ENCODE measurements at places on chromosomes 2 and 18.

GRCh38 chr2:15579641-15580040 is 12.0 kb upstream of the DDX1 start:
- no peaks in the 10 kb centered on the region for H3K36me3 ChIP-seq
- no peak for DNase-seq
- H3K4me3 ChIP-seq: no peak overlapping the region
- H3K27me3 ChIP-seq: no peaks in the 10 kb centered on the region
- peaks cover 10% of the 10 kb centered on the region for H3K4me1 ChIP-seq

- H3K27me3 ChIP-seq: peaks cover 2% of the 10 kb centered on the region
- no peaks in the 10 kb centered on the region for H3K36me3 ChIP-seq
- no peaks in the 10 kb centered on the region for H3K4me1 ChIP-seq
Observed at GRCh38 chr2:217279556-217279955, 419.7 kb upstream of the TNP1 start.

GRCh38 chr2:158025255-158025996 is 76.2 kb upstream of the UPP2 start:
- no peak for DNase-seq
- H3K4me3 ChIP-seq: no peak overlapping the region
- H3K27me3 ChIP-seq: no peaks in the 10 kb centered on the region
- H3K36me3 ChIP-seq: no peaks in the 10 kb centered on the region
- H3K4me1 ChIP-seq: no peaks in the 10 kb centered on the region

DNA sequence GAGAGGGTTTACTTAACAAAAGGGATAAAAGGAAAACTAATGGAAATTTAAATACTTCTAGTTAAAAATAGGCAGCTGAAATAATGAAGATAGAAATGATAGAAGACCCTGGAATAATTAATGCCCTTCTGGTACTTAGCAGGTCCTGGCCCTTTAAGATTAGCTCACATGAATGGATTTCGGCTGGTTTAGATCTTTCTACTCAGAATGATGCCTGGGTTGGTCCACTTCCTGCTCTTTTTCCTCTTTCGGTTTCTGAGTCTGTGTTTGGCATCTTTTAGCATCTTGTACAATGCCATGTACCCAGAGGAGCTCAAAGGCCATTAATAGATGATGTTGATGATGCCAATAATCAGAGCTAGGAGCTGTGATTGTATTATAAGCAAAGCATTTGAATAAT is 290.5 kb downstream of the CLIP4 start:
- H3K4me1 ChIP-seq: peaks cover 2% of the 10 kb centered on the region
- peaks cover 9% of the 10 kb centered on the region for H3K27me3 ChIP-seq
- H3K27ac ChIP-seq: no peak overlapping the region
- H3K36me3 ChIP-seq: no peaks in the 10 kb centered on the region

DNA sequence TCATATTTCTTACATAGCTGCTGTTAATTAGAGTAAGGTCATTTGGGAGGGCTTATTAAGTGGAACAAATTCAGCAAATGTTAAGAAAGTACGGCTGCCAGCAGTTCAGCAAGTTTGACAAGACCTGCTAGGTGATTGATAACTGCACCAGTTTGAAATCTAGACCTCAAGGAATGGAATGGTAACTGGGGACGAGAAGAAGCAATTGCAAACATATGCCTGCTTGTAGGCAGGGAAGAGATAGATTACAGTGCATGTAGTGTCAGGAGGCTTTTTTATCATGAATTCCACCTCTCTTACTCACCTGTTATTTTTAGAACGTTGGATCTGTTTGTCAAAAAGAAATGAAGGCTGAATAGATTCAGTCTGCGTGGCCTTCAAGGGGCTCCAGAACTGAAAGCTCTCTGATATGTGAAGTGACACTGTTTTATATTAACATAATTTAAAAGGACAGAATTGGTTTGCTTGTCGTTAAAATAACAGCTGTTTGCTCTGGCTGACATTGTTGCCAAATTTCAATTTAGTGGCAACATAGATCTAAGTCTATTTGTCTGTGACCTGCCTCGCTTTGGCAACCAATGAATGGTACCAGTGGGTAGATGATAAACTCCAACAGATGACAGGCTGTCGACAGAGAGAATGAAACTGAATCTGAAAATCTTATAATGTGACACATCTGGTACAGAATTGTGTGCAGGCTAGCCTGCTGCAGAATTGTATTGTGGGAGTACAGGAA is 199.3 kb downstream of the ZNF407 start:
- H3K27ac ChIP-seq: peak overlapping the region; percentile 48
- DNase-seq: no peak
- peak overlapping the region; percentile 49 for H3K4me3 ChIP-seq
- no peaks in the 10 kb centered on the region for H3K27me3 ChIP-seq

DNA sequence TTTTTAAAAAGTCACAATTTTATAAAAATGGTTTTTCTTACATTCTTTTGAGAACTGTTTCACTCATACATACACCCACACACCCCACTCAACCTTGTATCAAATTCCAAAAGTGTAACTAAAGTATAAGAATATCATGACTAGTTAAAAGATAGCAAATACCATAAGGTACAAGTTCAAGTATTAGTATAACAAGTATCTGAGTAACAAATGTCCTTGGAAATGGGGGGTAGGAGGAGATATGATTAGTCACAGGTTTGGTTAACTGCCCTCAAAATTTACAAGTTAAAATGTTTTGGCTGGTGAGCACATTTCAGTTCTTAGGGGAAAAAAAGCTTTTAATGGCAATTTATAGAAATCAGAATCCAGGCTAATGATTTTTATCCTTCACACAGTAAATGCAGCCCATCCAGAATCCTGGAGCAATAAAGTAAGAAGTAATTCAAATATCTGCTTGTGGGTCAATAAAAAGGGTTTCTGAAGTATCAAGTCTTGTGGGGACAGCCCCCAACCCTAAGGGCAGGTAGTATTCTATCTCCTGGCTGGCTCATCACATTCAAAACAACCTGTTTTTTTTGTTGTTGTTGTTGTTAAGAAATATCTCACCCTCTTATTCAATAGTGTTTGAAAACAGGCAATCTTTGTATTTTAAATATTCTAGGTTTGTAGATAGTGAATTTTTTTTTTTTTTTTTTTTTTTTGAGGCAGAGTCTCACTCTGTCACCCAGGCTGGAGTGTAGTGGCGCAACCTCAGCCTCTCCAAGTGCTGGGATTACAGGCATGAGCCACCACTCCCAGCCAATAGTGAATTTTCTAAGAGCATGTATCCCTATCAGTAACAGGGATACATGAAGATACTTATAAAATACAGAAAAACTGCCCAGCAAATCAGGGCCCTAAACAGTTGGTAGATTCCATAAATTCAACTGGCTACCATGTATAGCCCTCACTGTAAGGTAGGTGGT is 14.5 kb downstream of the IAH1 start:
- peak overlapping the region; percentile 20 for H3K27ac ChIP-seq
- no peaks in the 10 kb centered on the region for H3K27me3 ChIP-seq
- DNase-seq: no peak

DNA sequence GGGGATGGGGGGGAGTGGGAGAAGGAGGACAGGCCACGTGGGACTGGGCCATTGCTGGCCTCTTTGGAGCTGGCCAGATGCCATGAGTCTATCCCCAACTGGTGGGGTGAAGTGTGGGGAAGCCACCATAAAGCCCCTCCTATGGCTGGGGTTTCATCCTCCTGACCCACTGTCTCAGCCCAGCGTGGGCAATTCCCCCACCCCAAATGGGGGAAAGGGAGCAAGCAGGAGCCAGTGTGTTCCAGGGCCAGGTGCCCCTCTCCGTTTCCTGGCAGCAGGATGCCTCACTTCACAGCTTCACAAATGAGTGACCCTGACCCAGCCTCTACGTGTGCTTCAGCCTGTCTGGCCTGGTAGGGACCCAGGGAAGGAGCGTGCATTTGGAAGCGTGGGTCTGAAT is 474.7 kb upstream of the HS6ST1 start:
- no peak overlapping the region for H3K4me3 ChIP-seq
- H3K36me3 ChIP-seq: no peaks in the 10 kb centered on the region
- H3K27me3 ChIP-seq: peaks cover 7% of the 10 kb centered on the region
- H3K4me1 ChIP-seq: peaks cover 6% of the 10 kb centered on the region
- no peak for DNase-seq
- no peak overlapping the region for H3K27ac ChIP-seq

DNA sequence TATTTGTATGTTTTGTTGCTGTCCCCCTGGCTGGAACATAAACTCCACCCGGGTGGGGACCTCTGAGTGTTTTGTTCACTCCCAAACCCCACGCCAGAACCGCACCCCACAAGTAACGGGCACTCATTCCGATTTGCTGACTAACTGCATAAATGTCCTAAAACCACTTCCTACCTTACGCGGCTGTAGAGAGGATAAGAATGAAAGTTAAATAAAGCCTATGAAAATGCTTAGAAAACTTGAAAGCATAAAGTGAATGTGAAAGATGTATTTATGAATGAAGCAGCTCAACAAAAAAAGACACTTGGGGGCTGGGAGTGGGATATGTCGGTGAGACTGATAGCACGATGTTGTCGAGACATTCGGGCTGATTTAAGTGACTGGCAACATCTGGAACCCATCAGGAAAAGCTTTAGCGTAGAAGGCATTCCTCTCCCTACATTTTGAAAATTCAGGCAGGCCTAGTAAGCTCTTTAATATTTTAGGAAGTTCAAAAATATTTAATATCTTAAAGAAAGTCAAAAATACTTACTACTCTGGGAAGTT is 206.7 kb downstream of the SH3RF3 start:
- H3K27ac ChIP-seq: no peak overlapping the region
- no peak for DNase-seq
- peaks cover 12% of the 10 kb centered on the region for H3K4me1 ChIP-seq
- peaks cover 14% of the 10 kb centered on the region for H3K27me3 ChIP-seq

- peaks cover 1% of the 10 kb centered on the region for H3K27me3 ChIP-seq
- H3K27ac ChIP-seq: no peak overlapping the region
- no peak for DNase-seq
- H3K4me1 ChIP-seq: no peaks in the 10 kb centered on the region
- no peaks in the 10 kb centered on the region for H3K36me3 ChIP-seq
Observed at GRCh38 chr18:31710826-31711225, 26.4 kb upstream of the B4GALT6 start.

DNA sequence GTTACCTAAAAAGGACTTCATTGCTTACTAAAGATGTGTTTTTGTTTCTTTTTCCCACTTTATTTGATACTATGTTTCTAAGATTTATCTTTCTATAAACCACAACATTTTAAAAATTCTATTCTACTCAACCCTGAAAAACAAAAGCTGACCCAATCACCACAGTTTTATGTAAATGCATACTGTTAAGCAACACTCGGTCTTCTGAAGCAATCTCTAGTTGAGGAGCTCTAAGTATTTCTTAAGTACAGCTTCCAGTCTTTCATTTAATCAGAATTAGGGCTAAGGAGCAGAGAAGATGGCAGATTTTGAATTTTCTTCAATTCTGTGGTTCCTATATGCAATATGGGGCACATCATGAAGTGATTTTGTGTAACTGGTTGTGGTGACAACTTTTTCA is 72.2 kb upstream of the SLC4A10 start:
- no peak for DNase-seq
- no peaks in the 10 kb centered on the region for H3K4me1 ChIP-seq
- H3K27me3 ChIP-seq: no peaks in the 10 kb centered on the region
- H3K36me3 ChIP-seq: no peaks in the 10 kb centered on the region

DNA sequence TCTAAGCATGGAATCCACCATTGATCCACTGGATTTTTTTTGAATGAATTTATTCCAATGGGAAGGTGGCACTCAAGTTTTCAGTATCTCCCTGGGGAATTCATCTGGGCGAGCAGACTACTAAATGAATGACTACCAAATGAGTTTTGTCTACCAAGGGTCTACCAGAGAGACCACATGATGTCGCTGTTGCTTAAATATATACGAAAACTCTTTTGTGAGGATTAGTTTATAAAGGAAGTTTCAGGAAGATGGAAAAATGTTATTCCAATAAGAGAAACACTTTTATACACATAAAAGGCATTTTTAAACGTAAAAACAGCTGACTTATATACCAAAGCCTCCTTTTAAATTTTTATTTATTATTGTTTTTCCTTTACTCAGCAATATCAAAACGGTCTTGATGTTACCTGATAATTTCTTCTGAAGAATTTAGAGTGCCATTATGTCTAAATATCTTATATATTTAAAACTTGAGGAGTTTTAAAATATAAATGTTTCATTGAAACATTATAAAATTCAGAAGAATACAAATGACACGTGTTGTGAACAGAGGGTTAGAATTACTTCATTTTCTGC is 139.7 kb downstream of the HRH4 start:
- DNase-seq: no peak
- no peak overlapping the region for H3K27ac ChIP-seq
- H3K4me1 ChIP-seq: no peaks in the 10 kb centered on the region
- H3K36me3 ChIP-seq: no peaks in the 10 kb centered on the region
- peaks cover 5% of the 10 kb centered on the region for H3K27me3 ChIP-seq

GRCh38 chr2:98532756-98533155 is 75.6 kb downstream of the COA5 start:
- H3K36me3 ChIP-seq: peaks cover 8% of the 10 kb centered on the region
- no peaks in the 10 kb centered on the region for H3K4me1 ChIP-seq
- no peak overlapping the region for H3K27ac ChIP-seq
- H3K4me3 ChIP-seq: no peak overlapping the region
- no peaks in the 10 kb centered on the region for H3K27me3 ChIP-seq

GRCh38 chr2:72220170-72220569 is 72.5 kb upstream of the CYP26B1 start:
- peaks cover 4% of the 10 kb centered on the region for H3K36me3 ChIP-seq
- no peak for DNase-seq
- H3K4me1 ChIP-seq: peaks cover 4% of the 10 kb centered on the region
- H3K27ac ChIP-seq: no peak overlapping the region
- no peaks in the 10 kb centered on the region for H3K27me3 ChIP-seq

GRCh38 chr2:54879598-54880332 is 156.3 kb downstream of the EML6 start:
- H3K36me3 ChIP-seq: peaks cover 5% of the 10 kb centered on the region
- no peak overlapping the region for H3K27ac ChIP-seq
- DNase-seq: no peak
- no peak overlapping the region for H3K4me3 ChIP-seq
- no peaks in the 10 kb centered on the region for H3K4me1 ChIP-seq
- no peaks in the 10 kb centered on the region for H3K27me3 ChIP-seq

DNA sequence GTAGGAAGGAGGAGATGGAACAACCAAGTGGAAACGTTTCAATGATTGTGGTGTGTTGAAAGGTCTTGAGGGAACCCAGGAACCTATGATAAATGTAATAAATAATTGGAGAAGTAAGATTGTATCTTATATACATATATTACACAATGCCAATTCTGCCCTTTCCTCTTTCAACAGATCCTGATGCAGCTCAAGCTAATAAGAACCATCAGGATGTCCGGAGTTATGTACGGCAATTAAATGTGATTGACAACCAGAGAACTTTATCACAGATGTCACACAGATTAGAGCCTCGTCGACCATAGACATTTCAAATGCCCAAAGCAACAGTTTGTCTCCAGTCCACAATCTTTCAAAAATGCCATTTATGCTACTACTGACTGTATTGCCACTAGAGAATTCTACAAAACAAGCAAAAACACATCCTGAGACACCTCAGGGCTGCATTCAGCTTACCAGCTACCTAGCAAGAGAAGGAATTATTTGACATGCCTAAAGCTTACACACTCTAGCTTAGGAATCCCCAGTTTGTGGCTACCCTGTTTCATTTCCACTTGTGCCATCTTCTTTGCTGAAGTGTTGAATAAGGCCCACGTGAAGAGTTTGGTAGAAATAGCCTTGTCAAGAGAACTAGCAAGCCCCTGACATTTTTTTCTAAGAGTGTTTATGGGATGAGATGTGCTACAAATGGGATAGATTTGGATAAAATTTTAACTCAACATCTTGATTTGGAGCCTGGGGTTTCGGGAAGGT is 24.0 kb upstream of the MAP3K20 start:
- H3K36me3 ChIP-seq: no peaks in the 10 kb centered on the region
- peaks cover 1% of the 10 kb centered on the region for H3K27me3 ChIP-seq
- no peak overlapping the region for H3K27ac ChIP-seq
- no peak overlapping the region for H3K4me3 ChIP-seq
- no peak for DNase-seq
- no peaks in the 10 kb centered on the region for H3K4me1 ChIP-seq

- H3K4me3 ChIP-seq: no peak overlapping the region
- no peaks in the 10 kb centered on the region for H3K36me3 ChIP-seq
- no peaks in the 10 kb centered on the region for H3K27me3 ChIP-seq
- H3K27ac ChIP-seq: no peak overlapping the region
- DNase-seq: no peak
Observed at GRCh38 chr18:29181151-29181901, 1004.4 kb upstream of the CDH2 start.
